ENCODE measurements at places on chromosomes 2 and 18. TPM values are rescaled to one million over a fixed set of nuclear protein-coding genes. Genes with fewer than 3 reads are reported as not detected.

The AQP12B gene
- total RNA-seq = not detected

The GAREM2 gene
- total RNA-seq = 2.3 TPM

The SIGLEC15 gene
- 0.54 TPM for total RNA-seq

The CD226 gene
- 0.68 TPM for total RNA-seq

The KCNIP3 gene
- total RNA-seq = 22.1 TPM

The PSTPIP2 gene
- 21.5 TPM for total RNA-seq

The ANKRD30B gene
- total RNA-seq = not detected

The SCYGR8 gene
- total RNA-seq = not detected

The SPDYA gene
- 5.3 TPM for total RNA-seq

The KIF1A gene
- 0.92 TPM for total RNA-seq

The CRYGD gene
- total RNA-seq = not detected

The ADD2 gene
- 1.6 TPM for total RNA-seq
